Nucleus accumbens (tissue), 56 donors: ENCODE measurements at places on chromosomes 6 and 20.

DNA sequence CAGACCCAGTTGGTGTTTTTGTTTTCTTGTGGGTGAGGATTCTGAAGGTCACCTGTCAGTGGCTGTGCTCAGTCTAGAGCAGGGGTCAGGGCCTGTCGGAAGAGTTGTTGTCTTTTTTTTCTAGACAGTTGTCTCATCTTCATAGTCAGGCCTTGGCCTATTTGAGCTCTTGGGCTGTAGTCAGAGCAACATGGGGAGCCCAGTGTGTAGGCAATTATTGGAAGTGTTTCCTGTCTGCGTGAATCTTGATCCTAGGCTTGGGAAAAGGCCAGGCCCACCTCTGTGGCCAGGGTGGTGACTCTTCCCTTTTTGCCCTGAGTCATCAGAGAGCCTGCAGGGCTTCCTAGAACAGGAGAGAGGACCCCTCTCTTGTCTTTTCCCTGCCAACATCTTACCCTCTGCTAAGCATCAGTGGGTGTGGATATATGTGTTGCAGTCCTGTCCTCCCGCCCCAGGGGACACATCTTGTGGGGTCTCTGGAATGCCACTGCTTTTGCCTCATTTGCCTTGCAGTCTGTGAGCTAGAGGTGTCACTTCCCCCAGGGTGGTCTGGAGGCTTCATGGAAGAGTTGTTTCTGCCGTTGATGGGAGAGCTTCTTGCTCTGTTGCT is 11.4 kb downstream of the TJAP1 start:
- DNase-seq, result no peak

- no peak for DNase-seq
Measured at GRCh38 chr20:19019734-19020364, 192.6 kb upstream of the SLC24A3 start.

- no peak for DNase-seq
Measured at GRCh38 chr6:138518054-138518453, 18.8 kb upstream of the NHSL1 start.

DNA sequence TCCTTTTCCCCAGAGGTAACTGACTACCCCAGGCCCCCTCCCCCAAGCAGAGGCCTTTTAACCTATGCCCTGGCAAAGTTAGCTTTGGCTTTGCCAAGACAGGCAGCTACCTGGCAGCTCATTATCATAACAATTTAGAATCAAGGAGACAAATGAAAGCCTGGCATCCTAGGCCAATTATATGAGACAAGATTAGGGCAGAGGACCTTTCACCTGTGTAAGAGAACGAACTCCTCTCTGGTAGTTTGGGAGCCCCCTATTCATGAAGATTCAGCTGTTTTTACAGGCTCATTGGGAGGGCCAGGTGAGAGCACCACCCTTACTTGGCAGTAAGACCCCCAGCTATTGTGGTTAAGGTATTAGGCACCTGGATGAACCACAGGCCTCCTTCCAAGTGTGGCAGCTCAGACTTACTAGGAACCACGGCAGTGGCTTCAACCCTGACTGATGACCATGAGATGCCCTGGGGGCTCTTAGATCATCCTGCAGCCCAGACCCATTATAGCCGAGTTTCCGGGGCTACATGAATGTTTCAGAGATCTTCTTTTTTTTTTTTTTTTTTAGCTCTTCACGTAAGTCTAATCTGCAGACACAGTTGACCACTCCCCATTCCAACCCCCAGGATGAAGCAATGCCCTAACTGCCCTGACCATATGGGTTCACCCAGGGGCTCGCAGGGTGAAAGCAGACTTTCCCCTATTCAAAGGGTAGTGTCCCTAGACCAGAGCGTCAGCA is 56.2 kb downstream of the RAB44 start:
- no peak for DNase-seq

GRCh38 chr6:82022614-82023129 is 224.9 kb downstream of the IBTK start:
- no peak for DNase-seq

DNA sequence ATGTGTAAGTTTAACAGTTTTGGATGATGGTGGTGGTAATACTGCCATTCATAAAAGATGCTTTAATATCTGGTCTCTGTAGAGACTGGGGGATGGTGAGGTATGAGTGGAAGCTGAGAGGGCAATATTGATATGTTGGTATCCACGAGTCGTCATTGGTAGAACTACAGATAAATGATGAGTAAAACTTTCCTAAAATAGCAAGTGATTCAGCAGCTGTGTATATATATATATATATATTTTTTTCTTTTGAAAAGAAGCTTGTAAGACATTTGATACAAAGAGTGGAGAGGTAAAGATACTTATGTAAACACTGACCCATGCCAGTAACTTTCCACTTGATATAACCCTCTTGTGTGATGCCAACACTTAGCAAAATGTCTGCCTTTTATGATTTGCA is 41.7 kb upstream of the CITED2 start:
- DNase-seq, result no peak

DNA sequence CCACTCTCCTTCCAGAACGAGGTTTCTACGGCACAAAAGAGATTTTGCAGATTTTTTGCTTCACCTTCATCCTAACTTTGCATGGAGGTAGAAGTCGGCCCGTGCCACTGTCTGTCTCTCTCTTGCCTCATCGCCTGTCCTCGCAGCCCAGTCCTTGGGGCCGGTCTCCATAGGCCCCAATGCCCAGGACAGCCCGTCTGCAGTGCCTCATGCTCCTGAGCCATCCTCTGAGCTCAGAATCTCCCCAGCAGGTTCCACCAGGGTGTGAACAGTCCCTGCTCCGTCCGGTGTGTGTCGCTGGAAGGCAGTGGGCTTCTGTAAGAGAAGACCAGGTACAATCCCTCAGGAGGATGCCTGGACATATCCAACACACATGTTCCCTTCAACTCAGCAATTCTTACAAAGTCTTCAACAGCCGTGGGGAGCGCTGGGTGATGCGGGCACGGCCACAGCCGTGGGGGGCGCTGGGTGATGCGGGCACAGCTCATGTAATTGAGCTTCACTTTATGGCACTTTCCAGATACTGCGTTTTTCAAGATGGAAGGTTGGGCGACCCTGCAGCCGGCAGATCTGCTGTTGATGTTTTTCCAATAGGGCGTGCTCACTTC is 231.9 kb downstream of the DLL1 start:
- no peak for DNase-seq

GRCh38 chr20:58700823-58701222 is 8.2 kb downstream of the NPEPL1 start:
- DNase-seq, result no peak

DNA sequence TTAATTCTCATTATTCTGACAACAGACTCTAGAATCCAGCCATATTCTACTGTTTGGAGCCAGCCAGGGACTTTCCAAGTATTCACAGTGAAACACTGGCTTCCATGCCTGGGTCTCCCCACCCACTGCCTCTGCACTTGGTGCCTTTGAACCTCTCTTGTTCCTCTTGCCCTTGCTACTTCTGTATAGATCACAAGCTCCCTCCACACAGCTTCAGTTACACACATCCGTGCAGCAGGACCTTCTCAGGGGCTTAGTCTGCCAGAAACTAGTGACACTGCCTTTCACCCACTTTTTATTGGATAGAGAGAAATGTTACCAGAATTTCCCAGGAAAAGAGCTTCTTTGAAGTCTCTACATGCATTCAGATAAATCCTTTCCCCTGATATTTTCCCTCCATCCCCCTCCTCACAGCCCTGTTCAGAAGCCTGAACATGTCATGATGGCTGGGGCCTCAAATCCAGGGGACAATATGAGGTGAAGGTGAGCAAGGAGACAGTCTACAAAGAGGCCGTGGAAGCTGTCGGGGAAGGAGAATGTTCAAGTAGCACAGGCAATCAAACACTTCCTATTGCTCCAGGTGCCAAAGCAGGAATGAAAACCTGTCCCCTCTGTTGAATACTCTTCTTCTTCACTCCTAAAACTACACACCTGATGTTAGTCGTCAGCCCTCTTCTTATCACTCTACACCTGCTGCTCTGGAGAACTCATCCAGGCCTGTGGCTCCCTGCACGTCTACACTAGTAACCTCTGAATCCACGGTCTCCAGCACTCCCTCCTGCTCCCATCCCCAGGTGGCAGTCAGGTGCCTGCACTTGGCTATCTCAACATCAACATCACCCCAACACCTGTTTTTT is 20.2 kb upstream of the HLA-DOA start:
- DNase-seq, result no peak

DNA sequence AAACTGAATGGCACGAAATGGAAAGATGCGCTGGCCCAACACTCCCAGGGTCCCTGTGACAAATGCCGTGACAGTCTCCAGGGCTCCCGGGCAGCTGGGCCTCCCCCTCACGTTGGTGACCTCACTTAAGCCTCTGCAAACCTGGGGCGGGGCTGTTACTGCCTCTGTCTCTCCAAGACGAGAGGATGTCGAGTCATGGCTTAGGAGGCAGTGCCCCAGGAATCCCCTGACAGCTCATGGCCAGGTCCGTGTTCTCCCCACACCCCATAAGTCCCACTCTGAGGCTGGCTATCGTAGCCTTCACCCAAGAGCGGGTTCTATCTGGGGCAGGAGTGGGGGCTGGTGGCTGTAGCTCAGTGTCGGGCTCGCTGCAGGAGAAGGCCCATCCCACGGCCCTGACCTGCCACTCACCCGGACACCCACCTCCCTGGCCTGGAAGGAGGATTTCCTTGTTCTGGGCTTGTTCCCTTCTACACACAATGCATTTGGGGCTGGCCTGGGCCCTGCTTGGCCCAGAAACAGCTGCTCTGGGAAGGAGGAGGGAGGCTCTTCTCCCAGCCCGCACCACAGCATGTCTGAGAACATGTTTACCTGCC is 5.6 kb upstream of the RPS21 start:
- no peak for DNase-seq

- DNase-seq, result no peak
Measured at GRCh38 chr6:159681191-159681880, 11.7 kb downstream of the SOD2 start.

DNA sequence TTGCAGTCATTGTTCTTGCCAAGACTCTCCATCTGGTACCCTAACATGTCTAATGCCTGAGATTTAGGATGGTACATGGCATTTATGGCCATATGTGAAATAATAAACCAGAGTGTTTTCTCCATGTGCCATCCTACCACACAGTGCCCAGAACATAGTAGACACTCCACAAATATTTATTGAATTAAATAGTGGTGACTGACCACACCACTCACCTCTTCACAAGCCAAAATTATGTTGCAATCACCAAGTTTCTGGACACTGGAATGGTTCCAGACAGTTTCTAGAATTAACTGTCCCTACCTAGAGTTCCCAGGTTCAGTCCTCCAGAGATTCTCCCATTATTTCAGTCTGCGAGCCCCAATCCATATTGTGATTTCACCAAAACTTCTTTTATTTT is 427.3 kb downstream of the KIF16B start:
- no peak for DNase-seq

DNA sequence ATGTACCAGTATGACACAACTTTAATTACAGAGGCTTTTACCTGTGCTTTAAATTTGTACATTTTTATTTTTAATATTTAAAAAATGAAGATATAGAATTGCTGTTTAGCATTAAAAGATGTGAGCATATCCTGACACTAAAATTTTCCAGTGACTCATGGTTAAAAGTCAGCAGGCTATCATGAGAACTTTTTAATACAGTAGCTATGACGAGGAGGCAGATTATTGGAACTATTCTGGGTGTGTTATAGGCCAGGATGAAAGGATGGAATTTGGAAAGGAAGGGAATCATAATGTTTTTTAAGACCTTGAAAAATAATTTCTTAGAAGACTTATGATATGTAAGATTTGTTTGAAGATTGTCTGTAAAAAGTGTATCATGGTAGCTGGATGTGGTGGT is 91.0 kb downstream of the GFRA4 start:
- no peak for DNase-seq

GRCh38 chr6:33136310-33136900 is 55.9 kb downstream of the COL11A2 start:
- DNase-seq, result no peak

DNA sequence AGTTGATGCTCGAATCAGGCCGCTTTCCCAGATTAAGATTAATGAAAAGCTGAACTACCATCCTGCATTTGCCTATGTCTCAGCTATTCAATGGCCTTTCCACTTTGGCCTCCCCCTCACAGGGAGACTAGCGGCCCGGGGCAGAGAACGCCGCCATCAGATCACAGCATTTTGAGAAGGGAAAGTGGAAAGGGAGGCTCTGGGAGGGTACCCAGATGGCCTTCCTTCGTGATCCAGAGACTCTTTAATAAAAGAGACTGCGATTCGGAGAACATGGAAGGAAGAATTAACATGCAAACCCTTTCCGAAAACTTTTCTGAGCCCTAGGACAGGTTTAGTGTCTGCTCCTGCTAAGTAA is 533 bp downstream of the MRPS18A start:
- DNase-seq, result no peak

DNA sequence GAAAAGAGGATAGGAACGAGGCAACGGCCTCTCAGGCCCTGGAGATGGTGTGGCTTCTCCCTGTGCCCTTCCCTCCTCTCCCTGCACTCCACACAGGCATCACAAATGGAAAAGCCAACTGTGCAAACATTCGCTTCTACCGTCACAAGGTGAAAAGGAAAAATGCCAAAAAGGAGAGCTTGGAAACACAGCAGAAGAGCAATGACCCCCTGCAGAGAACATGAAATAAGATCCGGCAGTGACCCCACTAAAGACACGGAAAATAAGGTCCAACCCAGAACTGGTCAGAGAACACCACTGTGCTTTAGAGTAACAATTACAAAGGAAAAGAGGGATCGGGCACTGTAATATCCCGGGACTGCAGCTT is 63.0 kb downstream of the SLC22A23 start:
- DNase-seq, result no peak

DNA sequence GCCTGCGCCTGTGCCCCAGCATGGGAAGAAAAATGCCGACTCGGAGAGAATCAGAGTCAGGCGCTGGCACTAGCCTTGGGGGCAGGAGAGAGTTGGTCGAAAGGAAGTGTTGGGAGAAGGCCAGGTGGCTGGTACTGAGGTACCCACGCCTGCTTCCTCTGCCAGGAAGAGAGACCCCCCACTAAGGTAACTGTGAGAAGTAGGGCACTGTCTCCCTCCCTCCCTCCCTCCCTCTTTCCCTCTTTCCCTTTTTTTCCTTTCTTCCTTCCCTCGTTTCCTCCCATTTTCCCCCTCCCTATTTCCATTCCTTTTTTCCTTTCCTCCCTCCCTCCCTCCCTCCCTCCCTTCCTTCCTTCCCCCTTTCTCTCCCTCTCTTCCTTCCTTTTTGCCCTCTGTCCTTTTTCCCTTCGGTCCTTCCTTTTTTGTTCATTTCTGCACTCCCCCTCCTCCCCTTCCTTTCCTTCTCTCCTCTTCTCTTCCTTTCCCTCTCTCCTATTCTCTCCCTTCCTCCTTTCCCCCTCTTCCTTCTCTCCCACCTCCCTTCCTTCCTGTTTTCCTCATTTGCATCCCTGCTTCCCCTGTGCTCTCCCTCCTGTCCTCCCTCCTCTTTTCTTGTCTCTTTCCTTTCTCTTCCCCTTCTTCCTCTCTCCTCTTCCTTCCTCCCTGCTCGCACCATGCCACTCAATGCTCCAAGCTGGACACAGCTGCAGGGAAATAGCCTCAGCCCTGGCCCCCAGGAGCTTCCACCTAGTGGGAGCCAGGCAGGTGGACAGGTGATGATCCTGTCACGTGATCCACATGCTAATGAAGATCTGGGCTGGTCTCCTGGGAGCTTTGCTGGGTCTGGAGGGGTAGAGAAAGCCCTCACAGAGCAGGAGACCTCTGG is 148.0 kb downstream of the DHX35 start:
- DNase-seq, result no peak
